ENCODE measurements at places on chromosomes 1 and 21.
A peak's percentile ranks its signal among the peaks of the same experiment; 100 is the strongest.

GRCh38 chr1:54653036-54653435, 11.4 kb downstream of the MROH7 start:
- DNase-seq: no peak

- no peak for DNase-seq
Measured at GRCh38 chr1:189866606-189867005, 611.1 kb downstream of the BRINP3 start.

- no peak for DNase-seq
Measured at GRCh38 chr1:41925712-41926111, 7.0 kb upstream of the HIVEP3 start.

DNA sequence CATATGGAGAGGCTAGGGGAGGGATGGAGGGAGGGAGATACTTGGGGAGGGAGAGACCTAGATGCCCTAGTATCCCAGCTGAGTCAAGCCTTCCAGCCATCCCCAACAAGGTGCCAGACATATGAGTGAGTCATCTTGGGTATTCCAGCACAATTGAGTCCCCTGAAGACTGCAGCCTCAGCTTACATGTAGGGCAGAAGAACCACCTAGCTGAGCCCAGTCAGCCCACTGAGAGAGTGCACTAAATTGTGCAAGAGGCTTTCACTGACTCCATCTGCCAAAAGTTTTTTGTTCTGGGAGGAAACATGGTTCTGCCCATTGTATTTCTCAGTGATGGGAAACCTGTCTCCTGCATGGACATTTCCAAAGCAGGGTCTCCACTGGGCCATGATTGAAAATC, 76.4 kb downstream of the FOXD2 start:
- no peak for DNase-seq

GRCh38 chr1:923131-923990, at the start of gene SAMD11:
Gene SAMD11, plus strand, starts transcription at chr1:923923. Its CDS starts 509 bp downstream, at chr1:924432.
- DNase-seq: peak; percentile 90

DNA sequence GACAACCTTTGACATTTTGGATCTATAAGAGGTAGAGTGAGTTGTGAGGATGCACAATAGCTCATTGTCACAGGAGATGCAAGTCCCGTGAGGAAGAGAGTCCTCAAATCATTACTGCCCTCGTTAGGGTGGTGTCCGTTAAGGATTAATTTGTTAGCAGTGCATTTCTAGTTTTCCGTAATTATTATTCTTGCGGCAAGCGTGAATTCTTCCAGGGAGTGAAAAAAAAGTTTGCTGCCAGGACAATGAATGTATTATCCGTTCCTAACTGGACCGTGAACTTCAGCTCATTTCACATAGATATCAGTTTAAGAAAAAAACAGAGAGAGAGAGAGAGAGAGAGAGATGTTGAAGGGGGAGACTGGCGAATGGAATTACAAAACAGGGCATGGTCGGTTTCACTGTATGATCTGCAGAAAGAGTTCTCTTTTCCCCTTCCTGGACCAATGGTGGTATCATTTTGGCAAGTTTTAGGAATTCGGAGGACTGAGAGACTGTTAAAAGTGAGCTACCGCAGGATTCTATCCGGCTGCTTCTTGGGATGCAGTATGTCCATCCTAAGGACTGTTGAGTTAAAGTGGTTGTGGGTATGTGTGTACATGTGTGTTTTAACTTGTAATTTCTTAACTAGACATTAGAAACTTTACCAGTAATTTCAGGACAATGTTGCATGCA, 216.0 kb upstream of the NFIA start:
- DNase-seq: no peak

GRCh38 chr1:78267513-78268218, 221.9 kb downstream of the GIPC2 start:
- DNase-seq: no peak

DNA sequence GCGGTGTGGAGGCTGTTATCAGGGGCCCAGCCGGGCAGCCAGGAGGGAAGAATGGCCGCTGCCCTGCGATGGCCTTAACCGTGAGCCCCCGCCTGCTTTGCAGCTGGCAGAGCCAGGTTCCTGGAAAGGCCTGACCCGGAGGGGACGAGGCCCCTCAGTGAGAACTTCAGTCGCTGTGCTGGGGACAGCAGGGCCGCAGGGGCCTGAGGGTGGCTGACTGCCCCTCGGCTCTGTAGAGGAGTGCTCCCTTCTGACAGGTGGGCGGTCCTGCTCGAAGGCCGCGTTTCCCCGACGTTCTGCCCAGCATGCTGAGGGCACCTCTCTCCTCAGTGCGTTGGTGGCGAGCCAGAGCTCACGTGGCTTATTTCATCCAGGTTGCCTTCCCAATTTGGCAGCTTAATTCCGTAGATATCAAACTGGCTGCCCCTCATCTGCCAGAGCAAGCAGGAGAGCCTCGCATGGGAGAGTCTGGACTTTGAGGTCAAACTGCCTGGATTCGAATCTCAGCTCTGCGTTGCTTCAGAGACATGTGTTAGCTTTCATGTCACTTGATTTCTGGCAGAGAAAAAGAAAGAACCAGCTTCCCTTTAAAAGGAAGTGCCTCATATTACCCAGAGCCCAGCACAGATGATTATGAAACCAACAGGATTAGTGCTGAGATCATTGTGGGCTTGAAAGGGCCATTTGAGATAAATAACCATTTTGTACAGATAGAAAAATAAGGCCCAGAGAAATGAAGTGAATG, 239.8 kb downstream of the SDCCAG8 start:
- DNase-seq: no peak

- DNase-seq: no peak
Measured at GRCh38 chr1:241235256-241235897, 121.6 kb downstream of the RGS7 start.

DNA sequence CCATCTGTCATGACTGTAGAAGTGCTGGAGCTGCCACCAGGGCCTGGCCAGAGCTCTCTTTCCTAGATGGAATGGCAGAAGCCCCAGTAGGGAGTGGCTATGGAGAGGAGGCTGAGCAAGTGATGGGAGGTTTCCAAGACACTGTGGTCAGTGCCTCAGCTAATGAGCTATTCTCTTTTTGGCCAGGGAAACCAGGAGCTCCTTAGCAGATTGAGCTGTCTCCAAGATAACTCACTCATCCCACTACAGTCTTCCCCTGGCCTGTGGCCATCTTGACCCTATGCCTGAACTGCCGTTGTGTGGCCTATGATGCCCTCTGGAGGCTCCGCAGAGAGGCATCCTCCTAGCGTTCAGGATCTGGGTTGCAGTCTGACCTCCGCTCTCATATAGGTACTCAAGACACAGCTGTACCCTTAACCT, 60.5 kb downstream of the ERI3 start:
- peak; percentile 41 for DNase-seq

GRCh38 chr1:153291514-153291913, 21.2 kb downstream of the PGLYRP3 start:
- DNase-seq: no peak

GRCh38 chr1:109617291-109617801, 2.1 kb downstream of the GNAT2 start:
- no peak for DNase-seq

DNA sequence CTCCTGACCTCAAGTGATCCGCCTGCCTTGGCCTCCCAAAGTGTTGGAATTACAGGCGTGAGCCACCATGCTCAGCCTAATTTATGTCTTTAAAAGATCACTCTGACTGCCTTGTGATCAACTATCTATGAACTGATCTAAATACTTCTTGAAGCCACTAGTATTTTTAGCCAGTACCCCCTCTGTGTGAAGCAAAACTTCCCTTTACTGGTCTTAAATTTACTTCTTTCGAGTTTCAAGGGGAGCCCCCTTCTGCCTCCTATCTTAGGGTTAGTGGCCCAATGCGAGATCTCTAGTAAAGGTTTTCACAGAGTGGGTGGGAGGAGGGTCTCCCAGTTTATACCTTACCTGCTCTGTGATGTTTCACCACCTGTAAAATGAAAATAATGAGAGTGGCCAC, 66.1 kb upstream of the RPL11 start:
- no peak for DNase-seq

DNA sequence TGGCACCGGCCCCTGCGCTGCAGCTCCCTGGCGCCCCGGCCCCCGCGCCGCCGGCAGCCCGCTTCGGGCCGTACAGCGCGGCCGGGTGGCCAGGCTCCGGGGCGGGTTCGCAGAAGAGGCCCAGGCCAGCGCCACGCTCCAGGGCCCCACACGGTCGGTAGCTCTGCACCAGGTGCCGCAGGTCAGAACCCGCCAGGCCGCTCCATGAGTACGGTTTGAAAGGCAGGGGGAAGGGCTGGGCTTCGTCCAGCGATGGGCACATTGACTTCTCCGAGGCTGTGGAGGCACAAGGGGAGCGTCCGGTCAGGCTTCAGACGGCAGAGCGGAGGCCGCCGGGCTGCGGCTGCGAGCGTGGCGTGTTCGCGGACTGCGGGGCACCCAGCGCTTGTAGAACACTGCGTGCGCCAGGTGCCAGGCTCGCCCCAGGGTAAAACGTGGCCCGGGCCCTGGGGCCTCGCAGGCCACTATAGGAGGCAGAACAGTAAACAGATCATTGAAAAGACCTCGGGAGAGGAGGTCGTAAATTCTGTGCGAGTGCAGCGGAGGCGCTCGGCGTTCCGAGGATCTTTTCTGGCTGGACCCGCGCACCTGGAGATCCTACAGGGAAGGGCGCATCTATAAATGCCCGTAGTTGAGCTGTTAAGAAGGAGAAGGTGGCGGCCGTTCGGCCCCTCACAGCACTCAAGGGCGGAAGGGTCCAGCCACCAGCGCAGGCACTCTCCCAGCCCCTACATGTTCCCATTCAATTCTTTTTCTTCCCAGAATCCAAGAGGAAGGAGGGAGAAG, 5.7 kb downstream of the GFI1 start:
- DNase-seq: no peak

DNA sequence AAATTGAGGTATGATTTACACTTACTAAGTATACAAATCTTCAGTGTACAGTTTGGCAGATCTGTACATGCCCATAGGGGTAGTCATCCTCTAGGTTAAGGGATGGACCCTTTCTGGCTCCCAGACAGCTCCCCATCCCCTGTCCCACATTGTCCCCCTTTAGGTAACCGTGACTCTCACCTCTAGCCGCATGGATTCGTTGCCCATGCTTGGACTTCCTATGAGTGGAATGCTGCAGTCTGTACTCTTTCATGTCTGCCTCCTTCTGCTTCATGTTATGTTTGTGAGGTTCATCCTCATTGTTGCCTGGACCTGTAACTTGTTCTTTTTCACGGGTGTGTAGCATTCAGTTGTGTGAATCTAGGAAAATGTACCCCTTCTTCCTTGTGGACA, 20.3 kb downstream of the SLC37A1 start:
- no peak for DNase-seq

GRCh38 chr1:68196676-68197075, 35.6 kb downstream of the WLS start:
- no peak for DNase-seq

- DNase-seq: no peak
Measured at GRCh38 chr1:36818771-36819170, 215.5 kb downstream of the GRIK3 start.

DNA sequence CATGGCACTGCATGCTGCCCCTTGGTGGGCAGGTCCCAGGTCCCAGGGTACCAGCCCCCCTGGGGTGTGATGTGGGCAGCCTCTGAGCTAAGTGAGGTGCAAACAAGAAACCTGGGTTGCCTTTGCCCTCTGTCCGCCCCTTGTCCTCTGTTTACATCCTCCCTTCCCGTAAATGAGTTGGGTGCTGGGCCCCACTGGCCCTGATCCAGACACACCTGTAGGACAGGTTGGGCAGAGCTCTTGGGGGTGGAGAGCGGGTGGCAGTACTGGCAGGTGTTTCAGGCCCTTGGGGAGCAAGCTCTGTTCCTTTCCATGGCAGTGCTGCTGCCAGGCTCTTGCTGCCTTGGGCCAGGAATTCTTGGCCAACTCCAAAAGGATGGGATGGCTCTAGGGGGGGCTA, 35.8 kb downstream of the ELF3 start:
- no peak for DNase-seq

DNA sequence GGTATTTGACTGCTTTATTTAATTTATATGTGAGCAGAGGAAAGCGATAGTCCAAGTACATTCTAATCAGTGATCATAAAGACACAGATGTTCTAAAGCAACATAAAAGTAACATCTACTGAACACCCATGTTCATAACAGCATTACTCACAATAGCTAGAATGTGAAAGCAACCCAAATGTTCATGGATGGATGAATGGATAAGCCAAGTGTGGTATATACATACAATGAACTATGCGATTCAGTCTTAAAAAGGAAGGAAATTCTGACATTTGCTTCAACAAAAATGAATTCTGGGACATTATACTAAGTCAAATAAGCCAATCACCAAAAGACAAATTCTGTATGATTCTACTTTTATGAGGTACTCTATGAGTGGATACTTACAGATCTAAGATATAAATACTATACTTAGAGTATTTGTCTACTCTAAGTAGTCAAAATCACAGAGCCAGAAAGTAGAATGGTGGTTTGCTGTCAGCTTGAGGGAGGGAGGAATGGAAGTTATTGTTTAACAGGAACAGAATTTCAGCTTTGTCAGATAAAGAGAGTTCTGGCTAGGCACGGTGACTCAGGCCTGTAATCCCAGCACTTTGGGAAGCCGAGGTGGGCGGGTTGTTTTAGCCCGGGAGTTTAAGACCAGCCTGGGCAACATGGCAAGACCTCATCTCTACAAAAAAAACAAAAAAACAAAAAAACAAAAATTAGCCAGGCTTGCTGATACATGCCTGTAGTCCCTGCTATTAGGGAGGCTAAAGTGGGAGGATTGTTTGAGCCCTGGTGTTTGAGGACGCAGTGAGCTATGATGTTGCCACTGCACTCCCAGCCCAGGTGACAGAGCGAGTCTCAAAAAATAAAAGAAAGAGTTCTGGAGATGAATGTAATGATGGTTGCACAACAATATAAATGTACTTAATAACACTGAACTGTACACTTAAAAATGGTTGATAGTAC, 79.7 kb upstream of the ARHGAP29 start:
- no peak for DNase-seq

GRCh38 chr1:198068285-198068684, 88.5 kb upstream of the NEK7 start:
- DNase-seq: no peak

- DNase-seq: no peak
Measured at GRCh38 chr1:219472596-219472995, 140.3 kb downstream of the ZC3H11B start.

DNA sequence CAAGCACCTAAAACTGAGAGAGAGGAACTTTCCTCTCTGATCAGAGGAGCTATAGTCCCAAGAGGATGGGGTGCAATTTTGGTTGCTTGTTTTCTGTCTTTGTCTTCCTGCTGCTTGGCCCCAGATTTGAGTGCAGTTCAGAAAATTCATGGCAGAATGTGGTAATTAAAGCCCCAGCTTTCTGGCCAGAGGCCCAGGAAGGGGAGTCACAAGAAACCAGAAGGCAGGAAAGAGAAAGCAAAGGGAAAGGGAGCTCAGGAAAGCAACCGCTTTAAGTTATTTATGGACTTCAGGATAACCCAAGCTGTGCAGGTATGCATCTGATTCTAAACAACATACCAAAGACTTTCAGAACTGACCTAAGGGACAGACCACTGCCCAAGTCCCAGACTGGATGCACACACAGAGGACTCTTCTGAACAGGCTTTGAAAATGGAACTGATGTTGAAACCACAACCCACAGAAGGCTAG, 88.8 kb downstream of the ST3GAL3 start:
- peak; percentile 70 for DNase-seq

GRCh38 chr1:208479435-208479834, 235.3 kb upstream of the PLXNA2 start:
- no peak for DNase-seq

Measured in right hindlimb (tissue), 1 donor.